ENCODE measurements at places on chromosomes 2 and 18. TPM values are rescaled to one million over a fixed set of nuclear protein-coding genes. Genes with fewer than 3 reads are reported as not detected.

The CDH20 gene
- total RNA-seq, result 37.4 TPM

The KCNJ13 gene
- total RNA-seq, result 1.1 TPM

The ABCG5 gene
- not detected for total RNA-seq

The ZAP70 gene
- total RNA-seq, result 1.2 TPM

The CROCC2 gene
- not detected for total RNA-seq

The ZNF142 gene
- 41.1 TPM for total RNA-seq

The ST6GAL2 gene
- total RNA-seq, result 39.1 TPM

The NIF3L1 gene
- total RNA-seq, result 21.1 TPM

The ARHGEF4 gene
- 244 TPM for total RNA-seq

All from dorsolateral prefrontal cortex (tissue), 122 donors.